ENCODE measurements at places on chromosomes 6 and 20.

GRCh38 chr20:58342104-58342945, 32.8 kb downstream of the RAB22A start:
- DNase-seq: no peak

DNA sequence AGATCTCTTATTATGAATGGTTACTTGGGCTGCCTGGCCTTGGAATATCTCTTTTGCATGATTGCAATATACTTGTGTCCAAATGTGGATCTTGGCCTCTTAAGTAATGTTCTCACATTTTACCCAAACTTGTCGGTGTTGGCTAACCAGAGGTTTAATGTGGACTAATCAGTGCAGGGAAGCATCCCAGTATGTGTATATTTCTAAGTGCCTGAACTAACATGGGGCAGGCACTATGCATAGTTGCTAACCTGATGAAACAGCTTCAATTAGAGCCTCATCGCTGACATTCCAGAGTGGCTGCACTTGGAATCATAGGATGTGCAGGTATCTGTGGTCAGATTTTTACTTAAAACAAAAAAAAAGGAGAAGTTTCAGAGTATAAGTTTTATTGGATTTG, 160.0 kb downstream of the PDE7B start:
- no peak for DNase-seq

- no peak for DNase-seq
Observed at GRCh38 chr6:145331066-145331465, 404.3 kb downstream of the EPM2A start.

DNA sequence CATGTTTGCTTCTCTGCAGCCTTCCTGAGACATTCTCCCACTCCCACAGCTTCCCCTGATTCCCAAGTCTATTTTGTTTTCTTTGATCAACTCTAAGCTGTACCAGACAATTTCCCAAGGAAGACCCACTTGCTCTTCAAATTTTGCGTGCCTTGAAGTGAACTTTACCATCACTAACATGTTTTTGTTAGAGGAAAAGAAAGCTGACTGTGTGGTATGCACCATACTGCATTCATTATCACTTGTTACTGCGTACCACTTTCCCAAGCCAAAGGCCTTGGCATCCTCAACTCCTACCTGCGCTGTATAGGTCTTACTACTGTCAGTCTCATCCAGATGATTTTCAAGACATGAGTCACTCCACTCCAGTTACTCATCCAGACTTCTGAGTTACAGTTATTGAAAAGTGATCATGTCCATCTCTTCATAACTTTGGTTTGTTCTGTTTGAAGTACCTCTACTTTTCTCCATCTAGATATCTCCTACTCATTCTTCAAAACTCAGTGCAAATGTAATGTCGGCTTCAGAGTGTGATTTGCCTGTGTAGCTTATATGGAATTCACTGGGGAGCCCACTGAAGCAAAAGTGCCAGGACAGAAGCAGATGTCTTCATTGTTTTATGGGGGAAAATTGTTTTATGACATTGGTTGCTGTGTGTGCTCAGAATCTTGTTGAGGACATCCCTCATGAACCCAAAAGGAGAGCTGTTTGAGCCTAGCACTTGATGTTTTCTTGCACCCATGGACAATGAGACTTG, 5.2 kb downstream of the RPS12 start:
- DNase-seq: no peak

- DNase-seq: no peak
Observed at GRCh38 chr6:88705601-88706000, 257.8 kb downstream of the RNGTT start.

GRCh38 chr6:170523256-170524171, 29.6 kb downstream of the PSMB1 start:
- DNase-seq: no peak

GRCh38 chr6:32252331-32253009, 28.6 kb upstream of the NOTCH4 start:
- no peak for DNase-seq

GRCh38 chr20:45288376-45288775, 18.3 kb upstream of the RBPJL start:
- no peak for DNase-seq

DNA sequence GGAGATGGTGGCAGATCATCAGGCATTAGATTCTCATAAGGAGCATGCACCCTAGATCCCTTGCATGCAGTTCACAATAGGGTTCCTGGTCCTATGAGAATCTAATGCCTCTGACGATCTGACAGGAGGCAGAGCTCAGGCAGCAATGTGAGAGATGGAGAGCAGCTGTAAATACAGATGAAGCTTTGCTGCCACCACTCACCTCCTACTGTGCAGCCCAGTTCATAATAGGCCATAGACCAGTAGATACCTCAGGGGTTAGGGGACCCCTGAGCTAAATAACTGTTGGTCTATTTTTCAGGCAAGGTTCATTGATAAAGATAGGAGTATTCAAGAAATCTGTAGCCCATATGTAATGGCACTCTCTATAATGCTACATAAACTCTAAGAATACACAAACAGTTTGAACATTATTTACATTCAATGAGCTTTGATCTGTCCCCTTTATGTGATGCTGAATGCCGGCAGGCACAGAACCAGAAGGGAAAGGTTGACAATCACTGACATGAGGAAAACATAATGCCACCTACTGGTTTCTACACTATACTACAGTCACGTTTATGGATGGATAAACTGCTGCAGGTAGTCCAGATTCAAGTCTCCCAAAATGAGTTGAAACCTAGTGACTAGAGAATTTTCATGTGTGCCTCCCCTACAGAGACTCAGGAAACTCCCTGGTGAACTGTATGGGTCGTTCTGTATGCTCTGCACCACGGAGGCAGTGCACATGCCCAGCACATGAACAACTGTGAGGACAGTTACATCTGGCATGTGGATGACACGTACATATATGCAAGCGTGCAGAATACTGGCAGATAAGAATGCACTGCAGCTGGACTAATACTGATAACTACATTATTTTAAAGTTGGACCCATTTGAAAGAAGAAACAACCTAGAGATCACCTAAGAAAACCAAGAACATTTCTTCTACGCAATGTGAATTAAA, 72.0 kb downstream of the DST start:
- DNase-seq: peak; percentile 8

DNA sequence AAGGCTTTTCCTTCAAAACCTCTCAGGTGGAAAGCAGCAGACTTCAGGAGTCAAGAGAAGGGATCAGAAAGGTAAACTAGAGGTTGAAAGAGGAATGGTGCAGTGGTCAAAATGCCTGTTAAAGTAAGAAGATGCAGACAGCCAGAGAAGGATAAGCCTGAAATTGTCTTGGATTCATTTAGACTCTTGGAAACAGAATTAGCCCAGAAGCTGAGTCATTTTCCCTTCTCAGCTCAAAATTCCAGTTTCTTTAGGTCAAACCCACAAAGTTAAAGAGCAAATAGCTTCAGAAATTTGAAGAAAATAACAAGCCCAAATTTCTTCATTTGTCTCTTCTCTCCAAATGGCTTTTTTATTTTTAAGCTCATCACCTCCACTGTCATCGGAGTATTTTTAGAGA, 73.9 kb downstream of the DHX35 start:
- DNase-seq: no peak

- DNase-seq: no peak
Observed at GRCh38 chr6:146905181-146905704, 299.0 kb upstream of the STXBP5 start.

- DNase-seq: no peak
Observed at GRCh38 chr6:25582101-25582500, 69.9 kb upstream of the SCGN start.

GRCh38 chr20:23241416-23241815, 109.2 kb upstream of the NXT1 start:
- no peak for DNase-seq

GRCh38 chr6:74287932-74288331, 591.9 kb downstream of the CD109 start:
- no peak for DNase-seq

DNA sequence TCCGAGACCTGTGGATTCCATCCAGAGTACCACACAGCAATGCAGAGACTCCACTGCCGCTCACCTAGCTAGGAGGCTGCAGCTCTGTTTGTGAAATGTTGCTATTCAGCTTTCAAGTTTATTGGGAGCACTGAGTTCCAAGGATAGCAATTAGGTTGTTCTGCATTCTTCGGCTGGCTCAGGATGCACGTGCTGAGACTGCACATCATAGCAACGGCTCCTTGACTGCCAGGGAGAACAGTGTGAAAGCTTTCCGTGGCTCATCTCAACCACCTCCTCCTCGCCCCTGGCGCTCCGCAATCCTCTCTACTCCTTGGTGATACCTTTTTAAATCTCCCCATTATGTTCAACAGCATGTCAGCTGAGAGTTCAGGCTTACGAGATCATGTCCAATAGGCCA, 116.6 kb downstream of the TSHZ2 start:
- DNase-seq: no peak

- DNase-seq: no peak
Observed at GRCh38 chr6:78322068-78322845, 545.1 kb upstream of the IRAK1BP1 start.

- DNase-seq: no peak
Observed at GRCh38 chr6:79034865-79035264, 43.2 kb downstream of the PHIP start.

- DNase-seq: no peak
Observed at GRCh38 chr20:60395991-60396390, 437.8 kb downstream of the CDH26 start.

- DNase-seq: no peak
Observed at GRCh38 chr20:17023036-17023435, 203.8 kb upstream of the PCSK2 start.

GRCh38 chr6:142833054-142833453, 111.9 kb downstream of the HIVEP2 start:
- no peak for DNase-seq

DNA sequence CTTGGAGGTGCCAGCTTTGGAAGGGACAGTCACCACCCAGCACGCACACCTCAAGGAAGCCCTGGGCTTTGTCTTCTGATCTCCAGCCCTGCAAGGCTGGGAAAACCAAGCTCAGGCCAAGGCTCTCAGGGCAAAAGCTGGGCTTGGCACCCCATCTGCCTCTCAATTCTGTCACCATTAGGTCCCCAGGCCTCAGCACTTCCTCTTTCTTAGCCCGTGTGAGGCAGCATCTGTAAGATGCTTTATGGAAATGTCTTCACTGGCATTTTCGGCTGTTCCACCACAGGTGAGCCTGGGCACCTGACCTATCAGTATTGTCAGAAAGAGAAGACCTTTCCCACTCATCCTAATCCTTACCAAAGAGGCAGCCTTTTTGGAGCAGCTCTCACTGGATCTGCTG, 24.6 kb downstream of the GMEB2 start:
- DNase-seq: no peak

DNA sequence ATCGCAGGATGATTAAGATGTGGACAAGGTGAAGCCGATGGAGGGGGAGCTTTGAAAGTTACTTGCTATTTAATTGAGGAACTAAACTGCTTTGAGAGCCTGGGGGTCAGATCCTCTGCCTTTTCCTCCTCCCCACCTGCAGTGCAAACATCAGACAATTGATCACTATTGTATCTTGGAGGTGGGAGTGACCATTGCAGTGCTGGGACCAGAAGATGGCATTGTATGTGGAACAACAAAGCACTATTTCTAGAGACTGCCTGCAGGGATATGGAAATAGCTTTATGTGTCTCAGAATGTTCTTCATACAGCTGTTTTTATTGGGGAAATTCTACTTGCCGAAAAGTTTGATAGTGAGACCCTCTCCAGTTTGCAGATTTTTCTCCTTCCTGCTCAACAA, 4.2 kb downstream of the MOG start:
- DNase-seq: no peak

DNA sequence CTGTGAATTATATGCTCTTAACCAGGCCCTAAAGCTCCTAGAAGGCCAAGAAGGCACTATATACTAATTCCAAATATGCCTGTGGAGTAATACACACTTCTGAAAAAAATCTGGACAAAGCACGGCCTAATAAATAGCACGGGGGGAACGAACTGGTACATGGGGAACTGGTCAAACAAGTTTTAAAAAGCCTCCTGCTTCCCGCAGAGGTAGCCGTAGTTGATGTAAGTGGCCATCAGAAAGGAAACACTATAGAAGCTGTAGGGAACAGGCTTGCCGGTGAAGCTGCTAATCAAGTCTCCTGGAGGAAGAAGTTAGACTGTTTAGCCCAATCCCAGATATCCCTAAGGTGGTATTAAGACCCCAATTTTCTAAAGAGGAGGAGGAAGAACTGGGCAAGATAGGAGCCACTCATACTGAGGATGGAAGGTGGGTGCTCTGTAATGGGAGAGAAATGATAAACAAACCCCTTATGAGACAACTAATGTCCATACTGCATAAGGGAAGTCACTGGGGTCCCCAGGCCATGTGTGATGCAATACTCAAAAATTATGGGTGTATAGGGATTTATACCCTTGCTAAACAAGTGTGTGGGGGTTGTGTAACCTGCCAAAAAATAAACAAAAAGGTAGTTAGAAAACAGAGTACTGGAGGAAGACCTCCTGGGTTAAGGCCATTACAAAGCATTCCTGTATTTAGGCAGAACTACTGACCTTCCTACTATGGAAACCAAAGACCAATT, 27.1 kb upstream of the ZNF318 start:
- DNase-seq: no peak

DNA sequence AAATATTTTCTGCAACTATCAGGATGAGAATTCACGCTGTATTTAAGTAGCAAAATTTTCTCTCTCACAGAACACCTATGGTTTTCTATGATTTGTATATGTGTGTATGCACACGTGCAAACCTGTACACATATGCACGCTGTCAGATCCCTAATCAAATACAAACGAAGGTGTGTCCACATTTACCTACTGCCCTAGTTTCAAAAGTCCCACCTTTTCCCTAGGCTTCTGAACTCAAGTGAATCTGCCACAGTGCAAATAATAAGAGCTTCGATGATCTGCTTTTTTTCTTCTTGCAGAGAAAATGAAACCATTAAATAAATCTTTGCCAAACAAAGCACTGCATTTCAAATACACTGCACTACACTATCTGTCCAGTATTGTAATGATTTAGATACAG, 6.5 kb downstream of the HIVEP2 start:
- DNase-seq: no peak

DNA sequence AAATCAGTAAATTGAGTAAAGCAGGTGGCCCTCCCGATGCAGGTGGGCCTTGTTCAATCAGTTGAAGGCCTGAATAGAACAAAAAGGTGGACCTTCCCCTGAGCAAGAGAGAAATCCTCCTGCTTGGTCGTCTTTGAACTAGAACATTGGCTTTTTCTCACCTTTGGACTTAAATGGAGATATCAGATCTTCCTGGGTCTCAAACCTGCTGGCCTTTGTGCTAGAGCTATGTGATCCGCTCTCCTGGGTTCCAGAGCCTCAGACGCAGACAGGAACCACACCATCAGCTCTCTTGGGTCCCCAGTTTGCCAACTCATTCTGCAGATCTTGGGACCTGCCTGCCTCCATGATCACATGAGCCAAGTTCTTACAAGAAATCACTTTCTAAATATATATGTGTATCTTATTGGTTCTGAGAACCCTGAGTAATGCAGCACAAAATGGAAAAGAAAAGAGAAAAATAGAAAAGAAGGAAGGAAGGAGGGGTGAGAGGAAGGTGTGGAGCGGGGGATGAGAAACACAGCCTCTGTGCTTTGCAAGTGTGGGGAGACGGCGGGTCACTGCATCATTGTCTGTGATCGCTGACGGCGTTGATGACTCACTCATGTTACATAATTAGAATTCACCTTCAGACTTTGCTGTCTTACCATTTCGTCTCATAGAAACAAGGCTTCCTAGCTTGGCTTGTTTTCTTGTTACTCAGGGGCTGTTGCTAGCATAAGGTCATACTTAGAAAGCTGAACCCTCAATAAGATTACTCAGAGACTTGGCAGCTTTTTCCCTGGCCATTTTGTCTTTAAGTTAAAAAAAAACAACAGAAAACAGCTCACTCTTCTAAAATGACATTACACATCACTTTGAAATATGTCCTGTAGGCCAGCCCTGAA, 85.7 kb upstream of the NEDD9 start:
- peak; percentile 83 for DNase-seq

Data from CD4-positive, alpha-beta T cell treated with Interleukin-17A for 1 hour (primary cell).